ENCODE measurements at places on chromosomes 1 and 21. TPM values are rescaled to one million over a fixed set of nuclear protein-coding genes. Genes with fewer than 3 reads are reported as not detected.

COL6A1 gene
- 112 TPM for total RNA-seq

CELA3B gene
- total RNA-seq: 12,815 TPM

HTR6 gene
- total RNA-seq: not detected

KLF17 gene
- total RNA-seq: not detected

AMY1C gene
- not detected for total RNA-seq

DNA sequence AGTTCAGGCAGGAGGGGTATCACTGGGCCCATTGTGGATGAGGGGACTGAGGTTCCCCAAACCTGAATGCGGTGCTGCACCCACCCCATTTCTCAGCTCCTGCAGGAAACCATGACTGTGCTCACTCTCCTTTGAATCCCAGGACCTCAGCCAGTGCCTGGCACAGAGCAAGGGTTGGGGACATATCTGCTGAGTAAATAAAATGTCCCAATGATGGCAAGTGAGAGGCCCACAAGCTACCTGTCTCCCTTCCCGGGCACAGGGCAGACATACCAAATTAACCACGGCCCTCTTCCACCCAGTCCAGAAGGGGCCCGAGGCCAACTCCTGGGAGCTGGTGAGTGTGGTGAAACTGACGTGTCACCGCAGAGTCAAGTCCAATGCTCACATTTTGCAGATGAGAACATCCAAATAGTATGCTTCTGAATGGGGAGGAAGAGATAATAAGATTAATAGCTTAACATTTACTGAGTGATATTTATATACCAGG, 97.6 kb downstream of the EPHB2 start:
- H3K36me3 ChIP-seq: no peaks in the 10 kb centered on the region
- no peak for DNase-seq
- no peak overlapping the region for H3K4me3 ChIP-seq
- no peaks in the 10 kb centered on the region for H3K27me3 ChIP-seq
- no peak overlapping the region for H3K27ac ChIP-seq

DNA sequence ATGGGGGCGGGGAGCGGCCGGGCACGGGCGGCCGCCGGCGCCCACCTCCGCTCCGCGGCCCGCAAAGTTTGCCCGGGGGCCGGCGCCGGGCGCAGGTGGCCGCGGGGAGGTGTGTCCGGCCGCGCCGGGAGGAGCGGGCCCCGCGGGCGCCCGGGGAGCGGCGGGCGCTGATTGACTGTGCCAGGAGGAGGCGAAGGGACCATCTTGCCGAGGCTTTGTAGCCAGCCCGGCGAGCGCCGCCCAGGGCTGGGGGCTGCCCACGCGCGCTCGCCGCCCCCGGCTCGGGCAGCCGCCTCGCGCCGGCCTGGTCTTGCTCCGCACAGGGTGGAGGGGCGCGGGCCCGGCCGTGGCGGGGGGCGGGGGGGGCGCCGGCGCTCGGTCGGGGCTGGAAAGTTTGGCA, 432 bp downstream of the EPHB2 start:
- H3K36me3 ChIP-seq: no peaks in the 10 kb centered on the region
- no peaks in the 10 kb centered on the region for H3K27me3 ChIP-seq
- H3K4me3 ChIP-seq: peak overlapping the region; percentile 18
- no peak for DNase-seq

- no peak overlapping the region for H3K27ac ChIP-seq
- H3K27me3 ChIP-seq: no peaks in the 10 kb centered on the region
- no peak for DNase-seq
- H3K36me3 ChIP-seq: no peaks in the 10 kb centered on the region
- no peaks in the 10 kb centered on the region for H3K4me1 ChIP-seq
These were observed 324.9 kb downstream of the SIPA1L2 start for GRCh38 chr1:232305050-232305449.

GRCh38 chr1:42822800-42823392, 5.7 kb upstream of the SVBP start:
- no peak overlapping the region for H3K27ac ChIP-seq
- no peak overlapping the region for H3K4me3 ChIP-seq
- H3K27me3 ChIP-seq: no peaks in the 10 kb centered on the region
- H3K36me3 ChIP-seq: no peaks in the 10 kb centered on the region
- no peak for DNase-seq

DNA sequence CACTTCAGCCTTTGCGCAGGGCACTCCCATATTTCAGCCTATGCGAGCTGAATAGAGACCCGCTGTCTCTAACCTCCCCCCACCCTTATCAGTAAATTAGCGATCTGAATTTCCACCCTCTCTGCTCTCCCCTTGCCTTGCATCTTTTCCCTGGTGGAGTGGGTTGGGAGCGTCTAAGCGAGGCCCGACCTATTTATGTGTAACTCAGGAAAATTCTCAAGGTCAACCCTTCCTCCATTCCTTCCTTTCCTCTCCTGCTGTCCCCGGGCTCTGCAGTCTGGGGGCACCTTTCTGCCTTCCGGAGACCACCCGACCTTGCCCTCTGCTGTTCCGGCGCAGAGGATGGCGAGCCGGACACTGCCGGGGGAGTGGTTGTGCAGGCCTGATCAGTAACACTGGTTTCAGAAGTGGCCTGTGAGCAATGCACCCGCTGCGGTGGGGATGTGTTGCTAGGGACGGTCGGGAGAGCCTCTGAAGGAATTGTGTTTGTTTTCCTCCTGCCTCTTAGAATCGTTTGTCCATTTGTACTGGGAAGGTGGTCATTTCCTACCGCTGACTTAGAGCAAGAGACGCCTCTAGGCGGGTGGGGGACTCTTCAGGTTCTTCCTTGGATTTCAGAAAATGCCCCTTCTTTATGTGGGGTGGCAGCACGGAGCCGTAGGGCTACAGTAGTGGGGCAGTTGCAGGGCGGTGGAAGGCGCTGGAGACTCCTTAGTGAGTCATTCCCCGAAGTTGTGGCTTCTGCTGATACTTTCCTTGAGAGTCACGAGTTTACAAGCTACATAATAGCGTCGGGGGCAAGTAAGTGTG, 513 bp downstream of the MGST3 start:
- no peaks in the 10 kb centered on the region for H3K27me3 ChIP-seq
- H3K4me1 ChIP-seq: peaks cover 39% of the 10 kb centered on the region
- DNase-seq: peak; percentile 66
- H3K4me3 ChIP-seq: peak overlapping the region; percentile 59
- H3K27ac ChIP-seq: peak overlapping the region; percentile 82

- H3K36me3 ChIP-seq: no peaks in the 10 kb centered on the region
- H3K27ac ChIP-seq: no peak overlapping the region
- peaks cover 7% of the 10 kb centered on the region for H3K4me1 ChIP-seq
- no peak overlapping the region for H3K4me3 ChIP-seq
These were observed 80.5 kb downstream of the ENAH start for GRCh38 chr1:225572422-225572821.

DNA sequence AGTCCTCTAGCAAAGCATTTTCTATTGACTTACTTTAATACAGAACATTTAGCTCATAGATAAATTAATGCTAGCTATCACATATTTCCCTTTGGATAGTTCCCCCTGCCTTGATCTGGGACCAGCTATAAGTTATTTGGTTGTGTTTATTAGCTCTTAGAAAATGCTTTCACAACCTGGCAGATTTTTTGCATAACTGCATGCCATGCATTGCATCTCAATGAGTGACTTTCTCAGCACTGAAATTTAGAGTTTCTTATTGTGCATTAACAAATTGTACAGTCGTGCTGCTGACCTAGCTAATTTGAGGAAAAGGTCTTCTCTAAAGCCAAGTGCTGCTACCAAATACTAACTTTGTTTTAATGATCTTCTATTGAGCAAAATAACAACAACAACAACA, 164.8 kb downstream of the PLPPR5 start:
- no peaks in the 10 kb centered on the region for H3K27me3 ChIP-seq
- H3K27ac ChIP-seq: no peak overlapping the region
- H3K4me3 ChIP-seq: no peak overlapping the region
- no peak for DNase-seq
- H3K4me1 ChIP-seq: no peaks in the 10 kb centered on the region

DNA sequence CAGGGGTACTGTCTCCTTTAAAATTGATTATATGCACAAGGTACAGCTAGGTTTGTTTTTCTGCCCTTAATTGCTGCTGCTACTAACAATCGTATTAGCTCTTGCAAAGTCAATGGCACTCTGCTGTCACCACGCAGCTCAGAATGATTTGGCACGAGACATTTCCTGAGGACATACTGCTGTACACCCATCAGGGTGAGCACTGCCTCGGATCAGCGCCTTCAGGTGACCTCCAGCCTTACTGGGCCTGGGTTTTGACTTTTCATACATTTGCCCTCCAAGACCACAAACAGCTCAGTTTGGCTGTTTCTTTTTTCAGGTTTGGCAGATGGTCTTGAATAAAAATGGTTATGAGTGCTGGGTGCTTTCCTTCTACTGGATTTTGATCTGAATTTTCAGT, 110.9 kb downstream of the NTPCR start:
- H3K4me1 ChIP-seq: no peaks in the 10 kb centered on the region
- no peak overlapping the region for H3K4me3 ChIP-seq
- H3K27me3 ChIP-seq: no peaks in the 10 kb centered on the region
- no peak for DNase-seq

GRCh38 chr1:66929691-66929998, 4.9 kb downstream of the MIER1 start:
- H3K27ac ChIP-seq: peak overlapping the region; percentile 99
- H3K4me3 ChIP-seq: peak overlapping the region; percentile 87
- H3K27me3 ChIP-seq: no peaks in the 10 kb centered on the region
- no peak for DNase-seq

DNA sequence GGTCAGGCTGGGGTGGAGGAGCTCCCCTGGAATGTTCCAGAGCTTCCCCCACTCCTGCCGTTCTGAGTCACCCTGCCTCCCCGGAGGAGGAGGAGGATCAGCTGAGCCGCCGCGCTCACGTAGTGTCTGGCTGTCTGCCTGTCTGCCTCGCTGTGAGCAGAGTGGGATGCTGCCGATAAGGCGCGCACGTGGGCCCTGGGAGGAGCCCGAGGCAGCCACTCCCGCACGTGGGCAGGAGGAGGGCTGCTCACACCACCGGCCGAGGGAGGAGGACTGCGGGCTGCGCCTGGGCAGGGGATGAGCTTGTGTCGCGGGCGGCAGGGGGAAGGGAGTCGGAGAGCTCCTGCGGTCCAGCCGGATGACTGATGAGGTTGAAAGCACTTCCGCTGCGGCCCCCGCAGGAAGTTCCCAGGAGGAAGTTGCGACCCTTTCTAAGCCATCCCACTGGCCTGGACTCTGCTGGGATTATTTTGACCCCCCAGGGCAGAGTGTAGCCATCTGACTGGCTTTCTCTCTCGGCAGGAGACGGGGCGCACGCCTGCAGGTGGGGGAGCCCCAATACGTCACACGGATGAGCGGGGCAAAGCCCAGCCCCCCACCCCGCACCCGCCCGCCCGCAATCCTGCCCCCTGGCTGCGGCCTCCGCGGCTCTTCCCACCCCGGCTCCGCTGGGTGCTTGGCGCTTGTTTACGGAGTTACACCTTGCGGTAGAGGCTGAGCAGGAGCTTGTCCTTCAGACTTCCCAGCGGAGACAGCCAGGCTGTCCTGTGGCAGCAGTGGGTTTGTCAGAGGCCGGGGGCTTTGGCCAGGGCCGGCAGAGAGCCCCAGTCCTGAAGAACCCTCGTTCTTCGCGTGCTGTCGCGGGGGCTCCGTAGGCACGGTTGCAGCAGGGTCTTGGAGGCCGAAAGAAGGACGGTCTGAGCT, 9.8 kb downstream of the PDXK start:
- H3K27me3 ChIP-seq: no peaks in the 10 kb centered on the region
- peak; percentile 90 for DNase-seq
- peaks cover 81% of the 10 kb centered on the region for H3K4me1 ChIP-seq
- no peaks in the 10 kb centered on the region for H3K36me3 ChIP-seq

- H3K4me1 ChIP-seq: no peaks in the 10 kb centered on the region
- H3K4me3 ChIP-seq: no peak overlapping the region
These were observed 338.6 kb downstream of the TBX15 start for GRCh38 chr1:118649369-118650106.

GRCh38 chr1:29245876-29246275, 9.6 kb downstream of the PTPRU start:
- H3K4me1 ChIP-seq: peaks cover 8% of the 10 kb centered on the region
- H3K27ac ChIP-seq: no peak overlapping the region
- no peaks in the 10 kb centered on the region for H3K36me3 ChIP-seq
- H3K4me3 ChIP-seq: no peak overlapping the region
- DNase-seq: no peak

Data from body of pancreas (tissue), 4 donors.